ENCODE measurements at places on chromosomes 5 and 9.

- no peak for DNase-seq
Observed at GRCh38 chr5:67032921-67033664, 163.5 kb downstream of the CD180 start.

- no peak for DNase-seq
Observed at GRCh38 chr5:131475541-131475941, 159.5 kb downstream of the RAPGEF6 start.

GRCh38 chr9:90915693-90916092, 114.1 kb downstream of the SYK start:
- DNase-seq = no peak

- DNase-seq = no peak
Observed at GRCh38 chr5:61575581-61575980, 243.5 kb downstream of the ZSWIM6 start.

DNA sequence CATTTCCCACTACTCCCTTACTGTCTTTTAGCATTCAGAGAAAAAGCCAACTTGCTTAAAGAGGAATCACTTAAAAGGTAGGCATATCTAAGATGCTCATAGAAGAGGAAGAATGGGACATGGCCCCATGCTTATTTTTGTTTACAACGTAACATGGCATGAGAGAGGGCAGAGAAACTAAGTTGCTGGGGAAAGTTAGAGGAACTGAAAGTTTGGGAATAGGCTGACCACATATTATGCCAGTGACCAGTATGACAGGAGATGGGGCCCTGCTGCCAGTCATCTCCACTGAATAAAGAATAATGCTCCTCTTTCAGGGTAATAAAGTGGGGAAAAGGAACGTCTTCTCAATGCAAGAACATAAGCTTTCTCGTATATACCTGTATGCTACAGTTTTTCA, 1.9 kb downstream of the PLPP6 start:
- no peak for DNase-seq

DNA sequence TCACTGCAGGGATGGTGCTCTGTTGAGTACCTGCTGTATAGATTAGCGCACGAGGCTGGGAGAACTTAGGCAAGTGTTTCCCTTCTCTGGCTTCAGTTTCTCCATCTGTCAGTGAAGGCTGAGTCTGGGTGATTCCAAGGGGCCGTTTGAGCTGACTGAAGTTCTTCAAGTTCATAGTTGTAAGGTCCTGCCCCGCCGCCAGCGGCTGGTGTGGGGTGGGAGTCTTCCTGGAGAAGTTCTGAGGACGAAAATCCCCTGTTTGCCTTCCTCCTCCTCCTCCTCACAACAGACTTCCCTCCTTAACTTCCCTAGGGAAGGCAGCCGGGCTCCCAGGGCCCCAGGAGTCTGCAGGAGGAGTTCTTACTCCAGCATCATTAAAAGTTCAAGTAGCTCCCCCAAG, 1.7 kb upstream of the HRCT1 start:
- no peak for DNase-seq

- DNase-seq = no peak
Observed at GRCh38 chr9:121362813-121363621, 7.0 kb downstream of the STOM start.

DNA sequence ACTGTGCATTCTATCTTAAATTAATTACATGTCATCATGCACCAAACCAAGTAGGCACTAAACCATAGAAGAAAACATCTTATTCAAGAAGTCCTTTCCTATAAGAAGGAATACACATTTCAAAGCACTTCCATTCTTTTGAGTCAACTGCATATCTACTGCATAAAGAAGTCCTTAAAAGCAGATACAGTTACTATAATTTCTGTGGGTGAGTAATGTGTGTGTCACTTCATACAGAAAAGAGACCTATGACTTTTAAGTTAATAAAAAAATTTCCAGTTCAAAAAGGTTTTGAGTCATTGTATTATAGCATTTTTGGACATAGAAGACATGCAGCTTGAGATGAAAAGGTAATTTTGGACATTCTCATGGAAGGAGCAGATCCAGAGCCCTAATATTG, 125.0 kb downstream of the DTWD2 start:
- no peak for DNase-seq

DNA sequence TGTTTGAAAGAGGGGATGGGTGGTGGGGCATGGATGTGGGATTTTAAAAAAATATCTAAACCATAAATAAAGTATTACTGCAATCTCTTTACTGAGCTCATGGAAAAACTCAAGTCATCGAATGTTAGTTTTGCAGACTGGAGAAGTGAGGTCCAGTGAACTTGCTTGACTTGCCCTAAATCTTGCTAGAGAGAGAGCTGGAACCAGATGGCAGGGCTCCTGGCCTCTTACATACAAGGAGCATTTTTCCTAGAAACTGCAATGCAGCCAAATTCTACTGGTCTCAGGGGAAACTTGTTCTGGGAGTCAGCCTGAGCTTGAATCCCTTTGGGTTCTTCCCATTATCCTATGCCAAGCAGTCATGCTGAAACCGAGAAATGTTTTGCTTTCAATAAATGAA, 2.9 kb upstream of the TGFBI start:
- DNase-seq = no peak

DNA sequence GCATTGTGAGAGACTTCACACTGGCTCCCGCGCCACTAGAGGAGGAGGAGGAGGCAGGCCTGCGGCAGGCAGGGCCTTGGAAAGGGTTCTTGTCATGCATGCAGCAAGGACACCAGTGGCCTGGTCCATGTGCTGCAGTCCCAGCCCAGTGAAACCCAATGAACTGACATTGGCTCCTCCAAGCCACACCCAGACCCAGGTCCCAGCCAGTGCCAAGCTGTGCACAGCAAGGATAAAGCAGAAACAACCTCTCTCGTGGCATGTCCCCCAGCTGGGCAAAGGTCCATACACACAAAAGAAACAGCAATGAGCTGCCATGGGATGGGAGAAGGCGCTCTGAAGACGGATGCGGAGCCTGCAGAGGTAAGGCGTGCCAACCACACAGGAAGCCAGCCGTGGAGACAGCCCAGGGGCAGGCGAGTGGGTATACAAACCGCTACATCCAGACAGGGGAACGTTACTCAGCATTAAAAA, 89.2 kb downstream of the SEMA4D start:
- DNase-seq = no peak

GRCh38 chr5:178291161-178291561, 58.6 kb upstream of the PHYKPL start:
- no peak for DNase-seq

- DNase-seq = no peak
Observed at GRCh38 chr9:107170801-107171200, 112.3 kb upstream of the RAD23B start.

- peak; percentile 82 for DNase-seq
Observed at GRCh38 chr9:129177791-129178567, at the start of gene IER5L. IER5L (minus strand) TSS chr9:129178261; CDS start chr9:129178052, 209 bp downstream.

- DNase-seq = no peak
Observed at GRCh38 chr9:3043369-3043768, 199.5 kb upstream of the PUM3 start.

DNA sequence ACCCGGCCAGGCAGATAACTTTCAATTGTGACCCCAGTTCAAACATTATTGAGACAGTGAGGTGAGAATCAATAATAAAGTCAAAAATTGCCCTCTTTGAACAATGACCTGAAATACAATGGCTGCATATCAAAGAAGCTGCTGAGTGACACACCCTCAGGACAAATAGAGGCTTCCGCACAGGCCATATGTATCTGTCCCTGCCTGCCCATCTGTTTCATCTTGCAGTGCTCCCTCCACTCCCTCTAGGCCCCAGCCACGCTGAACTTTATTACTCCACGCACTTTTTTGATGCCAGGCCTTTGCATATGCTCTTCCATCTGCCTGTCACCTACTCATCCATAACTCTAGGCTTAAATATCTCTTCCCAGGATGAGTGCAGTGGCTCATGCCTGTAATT, 15.9 kb upstream of the PFDN1 start:
- DNase-seq = no peak

DNA sequence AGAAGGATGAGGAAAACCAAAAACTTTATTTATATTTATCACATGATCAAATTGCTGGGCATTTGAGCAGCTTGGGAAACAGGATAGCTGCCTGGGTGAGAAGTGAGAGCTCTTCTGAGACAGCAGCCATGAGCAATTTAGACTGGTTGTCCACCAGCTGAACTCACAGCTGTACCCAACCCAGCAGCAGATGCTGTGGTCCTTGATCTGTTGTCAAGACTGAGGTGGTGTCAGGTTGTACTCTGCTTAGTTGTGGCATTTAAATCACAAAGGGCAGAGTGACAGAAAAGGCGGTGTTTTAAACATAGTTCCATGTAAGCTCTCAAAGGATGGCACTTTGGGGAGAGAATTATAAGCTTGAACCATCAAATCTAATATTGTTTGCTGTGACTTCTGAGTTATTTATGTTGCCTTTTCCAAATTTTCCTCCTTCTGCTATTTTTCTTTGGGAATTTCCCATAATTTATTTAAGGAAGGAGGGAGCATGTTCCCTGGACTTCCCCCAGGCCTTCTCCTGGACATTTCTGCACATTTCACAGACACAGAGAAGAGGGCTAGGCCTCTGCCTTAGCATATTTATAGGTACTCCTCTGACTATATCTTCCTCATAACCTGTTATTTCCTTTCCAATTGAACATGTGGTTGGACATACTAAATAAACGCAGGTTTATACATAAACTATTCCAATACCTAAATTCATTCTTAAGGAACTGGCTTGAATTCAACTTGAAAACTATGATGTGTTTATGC, 117.7 kb upstream of the FER start:
- no peak for DNase-seq

- DNase-seq = no peak
Observed at GRCh38 chr5:138445547-138446271, 6.9 kb downstream of the REEP2 start.

DNA sequence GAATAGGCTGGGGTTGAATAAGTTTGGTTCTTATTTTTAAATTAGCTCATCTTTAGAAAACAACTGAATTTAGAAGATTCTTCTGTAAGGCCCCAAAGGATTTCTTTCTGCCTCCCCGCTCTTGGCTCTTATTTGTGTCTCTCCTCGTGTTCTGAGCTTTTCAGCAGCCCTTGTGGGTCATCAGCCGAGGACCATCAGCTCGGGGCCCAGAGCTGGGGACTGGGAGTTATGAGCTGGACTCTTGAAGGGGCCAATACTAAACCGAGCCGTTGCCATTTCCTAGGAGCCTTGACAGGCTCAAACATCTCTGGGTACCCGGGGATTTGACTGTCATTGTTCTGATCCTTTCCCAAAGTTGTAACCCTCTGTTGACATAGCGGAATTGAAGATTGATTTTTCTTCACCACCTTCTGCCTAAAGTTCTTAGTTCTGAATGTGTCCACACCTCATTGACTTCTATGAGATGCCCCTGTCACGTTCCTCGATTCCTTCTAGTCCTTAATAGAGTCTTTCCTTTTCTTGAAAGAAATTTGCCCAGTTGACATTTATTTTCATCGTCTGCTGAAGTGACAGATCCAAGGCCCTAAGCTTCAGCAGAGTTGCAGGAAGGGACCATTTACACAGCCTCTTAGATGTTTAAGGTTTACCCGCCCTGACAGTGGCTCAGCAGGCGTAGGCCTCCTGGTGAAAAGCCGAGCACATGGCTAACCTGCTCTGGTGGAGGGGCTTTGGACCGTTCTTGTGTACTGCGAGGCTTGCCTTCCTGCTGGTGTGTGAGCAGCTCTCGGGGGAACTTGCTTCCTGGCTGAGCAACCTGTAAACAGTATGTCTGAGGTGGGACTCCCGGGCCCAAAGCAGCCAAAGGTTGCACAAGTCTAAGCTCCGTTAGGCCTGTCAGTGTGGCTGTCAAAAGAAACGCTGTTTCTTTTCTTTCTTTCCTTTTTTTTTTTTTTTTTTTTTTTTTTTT, 24.0 kb downstream of the ABL1 start:
- no peak for DNase-seq

GRCh38 chr5:10133830-10134229, 115.9 kb downstream of the ATPSCKMT start:
- no peak for DNase-seq

- DNase-seq = no peak
Observed at GRCh38 chr5:28110781-28111180, 1072.4 kb upstream of the CDH9 start.

- DNase-seq = no peak
Observed at GRCh38 chr5:180202939-180203573, 6.0 kb downstream of the RASGEF1C start.

- DNase-seq = no peak
Observed at GRCh38 chr5:58156361-58156760, 303.5 kb downstream of the PLK2 start.

DNA sequence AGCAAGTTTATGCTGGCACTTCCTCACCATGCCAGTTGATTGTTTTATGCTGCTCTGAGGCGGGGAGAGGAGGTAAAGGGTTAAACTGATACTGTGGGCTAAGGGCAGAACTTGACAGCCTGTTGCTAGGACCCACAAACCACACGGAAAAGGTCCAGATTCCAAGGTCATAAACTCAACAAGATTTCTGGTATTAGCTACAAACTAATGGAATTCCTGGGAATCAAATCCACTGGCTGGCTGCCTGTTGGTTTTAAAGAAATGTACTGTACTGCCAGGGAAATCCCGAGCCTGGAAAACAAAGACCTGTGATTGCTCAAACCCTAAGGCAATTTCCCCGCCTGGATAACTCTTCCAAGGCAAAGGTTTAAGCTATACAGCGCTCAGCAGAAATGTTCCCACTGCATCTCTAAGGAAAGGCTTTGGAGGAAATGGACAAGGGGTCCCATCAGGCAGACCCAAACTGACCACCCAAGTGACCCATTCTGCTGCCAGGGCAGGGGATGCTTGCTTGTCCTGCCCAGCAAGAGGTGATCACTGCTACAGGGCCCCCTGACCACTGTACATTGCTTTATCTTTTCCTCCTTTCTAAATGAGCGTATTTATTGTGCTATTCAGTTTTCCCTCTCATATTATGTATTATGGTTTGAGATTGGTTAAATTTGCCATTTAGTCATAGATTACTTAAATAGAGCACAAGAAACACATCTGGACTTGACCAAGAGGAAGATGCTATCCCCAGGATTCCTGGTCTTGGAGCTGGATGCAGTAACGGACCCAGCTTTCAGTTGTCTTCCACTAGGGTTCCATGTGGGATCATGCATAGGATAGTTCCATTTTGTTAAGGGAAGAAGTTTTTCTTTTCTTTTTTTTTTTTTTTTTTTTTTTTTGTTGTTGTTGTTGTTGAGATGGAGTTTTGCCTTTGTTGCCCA, 124.3 kb downstream of the SUSD1 start:
- no peak for DNase-seq

GRCh38 chr5:149851211-149851610, 93.4 kb downstream of the PDE6A start:
- DNase-seq = no peak

- no peak for DNase-seq
Observed at GRCh38 chr5:77640589-77641396, 2.3 kb upstream of the OTP start.

DNA sequence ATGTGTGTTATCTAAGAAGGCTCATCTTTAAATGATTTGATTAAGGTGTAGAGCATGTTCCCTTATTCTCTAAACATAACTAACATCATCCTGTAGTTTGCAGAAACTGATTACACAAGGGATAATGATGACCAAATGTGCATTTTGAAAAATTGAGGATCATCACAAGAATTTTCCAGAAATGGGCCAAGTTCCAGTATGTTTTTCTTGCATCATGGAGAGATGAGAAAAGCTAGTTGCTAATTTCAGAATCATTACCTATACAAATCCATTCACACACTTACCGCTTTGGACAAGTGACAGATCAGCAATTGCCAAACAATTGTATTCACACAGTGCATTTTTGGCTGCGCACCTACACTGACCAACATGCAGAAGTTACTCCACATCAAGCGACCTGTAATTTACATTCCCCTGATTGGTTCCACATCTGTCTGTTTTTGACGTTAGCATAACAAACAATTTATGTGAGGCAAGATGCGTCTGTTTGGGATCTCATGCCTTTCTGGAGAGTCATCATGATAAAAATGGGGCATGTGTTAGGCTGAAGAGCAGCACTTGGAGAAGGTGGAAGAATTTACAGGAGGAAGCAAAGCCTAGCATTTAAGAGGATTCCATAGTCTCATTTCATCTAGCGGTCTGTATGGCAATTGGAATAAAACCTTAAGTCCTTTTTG, 2.8 kb upstream of the BNC2 start:
- no peak for DNase-seq
